ENCODE measurements at places on chromosomes 4 and X.

GRCh38 chr4:168592676-168593075 is 95.8 kb downstream of the PALLD start:
- DNase-seq: no peak

DNA sequence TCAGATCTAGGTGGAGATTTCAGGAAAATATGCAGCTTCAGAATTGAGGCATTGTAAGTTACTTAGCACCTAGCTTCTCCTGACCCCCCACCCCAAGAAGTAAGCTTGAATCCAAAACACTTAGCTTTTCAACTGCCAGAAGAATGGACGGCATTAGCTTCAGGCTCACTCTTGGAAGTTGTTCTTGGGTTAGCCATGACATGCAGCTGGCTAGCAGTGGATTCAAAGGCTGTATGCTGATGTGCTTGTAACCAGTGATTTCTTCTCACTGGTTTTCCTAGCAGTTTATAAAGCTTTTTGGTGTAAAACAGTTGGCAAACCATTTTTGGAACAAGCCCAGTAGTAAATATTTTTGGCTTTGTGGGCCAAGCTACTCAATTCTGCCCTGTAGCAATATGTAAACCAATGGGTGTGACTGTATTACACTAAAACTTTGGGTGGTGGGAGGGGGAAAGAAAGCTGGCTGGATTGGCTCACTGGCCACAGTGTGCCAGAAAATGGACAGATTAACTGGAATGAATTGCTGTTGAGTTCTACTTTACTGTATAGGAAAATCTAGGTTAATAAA is 85.6 kb downstream of the SHROOM2 start:
- DNase-seq: no peak

DNA sequence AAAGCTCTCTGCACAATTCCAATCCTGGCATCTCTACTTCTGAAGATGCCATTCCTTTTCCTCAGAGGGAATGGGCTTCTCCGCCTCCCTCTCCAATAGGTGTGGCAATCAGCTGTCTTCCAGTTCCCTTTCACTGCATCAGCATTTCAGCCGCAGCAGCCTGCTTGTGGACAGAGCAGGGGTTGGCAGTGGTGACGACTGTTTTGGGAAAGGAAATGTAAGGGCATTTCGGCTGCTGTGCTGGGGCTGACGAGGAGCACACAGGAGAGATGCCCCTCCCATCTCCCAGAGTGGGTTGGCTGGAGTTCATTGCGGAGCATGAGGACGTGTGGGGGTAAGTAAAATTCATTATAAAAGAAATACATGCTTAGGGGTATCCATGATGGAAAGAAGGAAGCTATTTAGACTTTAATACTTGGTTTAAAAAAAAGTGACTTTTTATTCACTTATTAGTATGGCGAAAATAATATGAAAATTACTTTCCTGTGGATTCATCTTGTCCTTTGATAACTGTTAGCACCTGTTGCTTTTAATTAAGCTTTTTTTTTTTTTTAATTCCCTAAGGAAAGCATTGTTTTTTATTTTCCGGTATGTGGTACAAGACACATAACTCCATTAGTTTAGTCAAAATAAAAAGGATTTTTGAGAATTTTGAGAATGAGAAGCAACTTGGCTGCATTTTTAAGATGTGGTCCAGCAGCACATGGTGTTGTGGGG is at the start of gene LIMCH1:
Gene LIMCH1, plus strand, starts transcription at position 141 of the 717 bp plus-strand sequence. CDS start 67,839 bp downstream, outside the sequence.
- DNase-seq: no peak

DNA sequence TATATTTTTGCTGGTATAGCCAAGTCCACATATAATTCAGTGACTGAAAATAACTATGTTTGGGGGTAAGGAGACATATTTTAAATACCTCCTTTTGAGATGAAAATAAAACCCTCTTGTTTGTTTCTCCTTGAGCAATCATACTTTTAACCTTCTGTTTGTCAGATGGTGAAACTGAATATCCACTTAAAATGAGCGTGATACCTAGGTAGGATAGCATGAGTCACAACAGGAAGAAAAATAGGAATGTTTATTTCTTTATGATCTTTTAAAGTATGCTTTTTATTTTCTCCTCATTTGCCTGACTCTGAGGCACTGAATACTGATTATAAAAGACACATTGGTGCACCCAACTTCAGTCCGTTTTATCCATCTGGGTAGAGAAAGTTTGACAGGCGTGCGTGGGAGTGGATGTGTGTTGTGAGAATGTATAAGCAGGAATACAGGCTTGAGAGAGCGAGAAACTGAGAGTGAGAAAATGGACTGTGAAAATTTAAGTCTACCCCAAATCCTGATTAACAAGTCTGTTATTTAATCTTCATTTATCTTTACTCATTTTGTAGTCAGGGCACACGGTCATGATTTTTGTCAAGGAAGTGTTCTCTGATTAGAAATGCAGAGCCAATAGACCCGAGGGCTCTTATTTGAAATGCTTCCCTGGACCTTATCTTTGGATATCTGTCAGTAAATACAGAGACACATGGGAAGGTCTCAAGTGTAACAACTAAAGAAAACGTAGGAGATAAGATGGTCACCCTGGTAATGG is 62.1 kb upstream of the ANTXR2 start:
- DNase-seq: no peak

DNA sequence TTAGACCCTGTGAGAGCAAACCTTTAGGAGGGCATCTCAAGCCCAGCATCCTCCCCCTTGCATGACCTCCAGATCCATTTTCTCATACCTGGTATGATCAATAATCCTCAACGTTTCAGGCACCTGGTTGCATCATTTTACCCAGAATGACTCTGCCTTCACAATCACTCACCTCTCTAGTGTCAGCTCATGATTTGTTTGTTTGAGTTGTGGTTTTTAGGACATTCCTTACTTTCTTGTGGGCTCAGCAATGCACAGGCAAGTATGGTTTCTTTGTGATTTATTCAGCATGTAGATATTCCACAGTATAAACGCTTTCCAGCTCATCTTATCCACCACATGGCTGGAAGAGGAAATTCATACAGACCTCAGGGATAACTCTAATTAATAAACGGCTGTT is 93.6 kb upstream of the CPEB2 start:
- no peak for DNase-seq

DNA sequence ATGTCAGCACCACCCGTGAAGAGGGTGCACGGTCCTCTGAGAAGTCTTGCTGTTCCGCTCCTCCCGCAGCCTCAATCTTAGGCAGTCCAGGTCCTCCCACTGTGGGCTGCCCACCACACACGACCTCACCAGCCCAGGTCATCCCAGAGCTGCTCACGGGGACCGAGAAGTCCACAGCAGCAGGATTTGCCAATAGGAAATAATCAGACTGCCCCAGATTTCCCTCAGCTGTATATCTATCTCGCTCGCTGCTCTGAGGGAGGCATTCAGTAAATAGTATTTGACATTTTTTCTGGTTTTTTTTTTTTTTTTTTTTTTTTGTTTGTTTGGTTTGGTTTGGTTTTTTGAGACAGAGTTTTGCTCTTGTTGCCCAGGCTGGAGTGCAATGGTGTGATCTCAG is 83.8 kb downstream of the STOX2 start:
- no peak for DNase-seq

GRCh38 chr4:108473163-108473720 is 147.1 kb upstream of the RPL34 start:
- no peak for DNase-seq

DNA sequence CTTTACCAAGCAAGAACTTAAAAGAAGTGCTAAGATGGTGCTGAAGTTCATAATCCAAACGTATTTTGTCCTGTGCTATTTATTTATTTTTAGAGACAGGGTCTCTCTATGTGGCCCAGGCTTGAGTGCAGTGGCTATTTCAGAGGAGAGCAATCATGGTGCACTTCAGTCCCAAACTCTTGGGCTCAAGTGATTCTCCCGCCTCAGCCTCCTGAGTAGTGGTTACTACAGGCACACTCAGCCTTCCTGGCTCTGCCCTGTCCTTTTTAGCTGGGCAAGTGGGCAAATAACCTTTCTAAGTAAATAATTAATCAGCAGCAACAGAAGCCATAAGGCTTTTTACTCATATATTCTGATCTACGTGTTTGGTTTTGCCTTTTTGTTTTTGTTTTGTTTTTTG is 2.6 kb downstream of the NSD2 start:
- no peak for DNase-seq

GRCh38 chrX:112247714-112248113 is 165.1 kb upstream of the TRPC5 start:
- no peak for DNase-seq

DNA sequence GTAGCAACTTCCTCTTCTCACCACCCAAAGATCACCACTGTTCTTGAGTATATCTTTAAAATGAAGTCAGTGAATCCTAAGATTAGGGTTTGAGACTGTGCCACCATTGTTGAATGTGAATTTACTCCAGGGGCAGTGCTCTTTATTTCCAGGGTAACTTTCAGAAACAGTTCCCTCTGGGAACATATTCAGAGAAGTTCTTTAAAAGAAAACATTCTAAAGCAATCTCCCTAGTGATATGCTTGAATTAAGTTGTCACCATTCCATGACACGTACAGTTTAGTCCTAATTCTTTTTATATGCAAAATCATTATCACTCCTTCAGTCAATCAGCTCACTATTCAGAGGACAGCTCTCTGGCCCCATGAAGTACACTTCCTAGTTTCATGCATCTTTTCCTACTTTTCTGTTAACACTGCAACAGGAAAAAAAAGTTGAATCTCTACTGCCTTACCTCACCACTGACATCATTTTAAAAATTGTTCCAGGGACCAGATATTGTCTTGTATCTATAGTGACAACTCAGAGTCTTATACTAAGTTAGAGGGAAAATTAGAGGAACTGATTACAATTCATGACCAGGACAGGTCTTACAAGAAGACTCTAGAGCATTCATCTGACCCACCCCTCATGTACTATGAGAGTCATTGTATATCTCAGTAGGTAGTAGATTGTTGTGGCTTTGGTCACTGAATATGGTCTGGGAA is 49.8 kb downstream of the PARM1 start:
- no peak for DNase-seq

DNA sequence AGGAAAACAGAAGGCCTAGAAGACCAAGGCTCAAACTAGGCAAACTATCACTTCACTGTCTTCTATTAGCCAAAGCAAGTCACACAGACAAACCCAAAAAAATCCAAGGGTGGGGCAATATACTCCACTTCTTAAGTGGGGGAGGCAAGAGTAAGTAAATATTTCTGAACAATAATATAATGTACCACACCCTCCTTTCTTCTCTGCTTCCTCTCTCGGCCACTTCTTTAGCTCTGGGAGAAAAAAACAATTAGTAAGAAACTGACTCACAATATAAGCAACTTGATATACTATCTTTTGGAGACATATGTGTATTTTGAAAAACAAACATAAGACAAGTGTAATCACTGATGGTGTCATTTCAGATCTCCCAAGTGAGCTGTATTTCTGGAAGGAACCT is 14.8 kb downstream of the DCAF8L1 start:
- no peak for DNase-seq

DNA sequence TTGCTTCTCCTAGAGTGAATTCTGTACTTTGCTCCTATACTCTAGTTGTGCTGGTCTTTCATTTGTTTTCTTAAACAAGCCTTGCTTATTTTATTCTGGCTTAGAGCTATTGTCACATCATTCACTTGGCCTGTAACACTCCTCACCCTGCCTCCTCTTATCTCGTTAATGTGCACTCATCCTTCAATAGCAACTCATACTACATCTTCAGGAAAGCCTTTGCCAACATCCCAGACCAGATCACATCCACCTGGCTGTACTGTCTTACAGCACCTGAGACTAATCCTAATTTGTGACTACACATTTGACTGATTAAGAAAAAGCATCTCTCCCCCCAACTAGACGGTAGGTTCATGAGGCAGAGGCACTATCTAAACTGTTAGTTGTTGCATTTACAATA is 80.8 kb downstream of the SLC7A11 start:
- no peak for DNase-seq

DNA sequence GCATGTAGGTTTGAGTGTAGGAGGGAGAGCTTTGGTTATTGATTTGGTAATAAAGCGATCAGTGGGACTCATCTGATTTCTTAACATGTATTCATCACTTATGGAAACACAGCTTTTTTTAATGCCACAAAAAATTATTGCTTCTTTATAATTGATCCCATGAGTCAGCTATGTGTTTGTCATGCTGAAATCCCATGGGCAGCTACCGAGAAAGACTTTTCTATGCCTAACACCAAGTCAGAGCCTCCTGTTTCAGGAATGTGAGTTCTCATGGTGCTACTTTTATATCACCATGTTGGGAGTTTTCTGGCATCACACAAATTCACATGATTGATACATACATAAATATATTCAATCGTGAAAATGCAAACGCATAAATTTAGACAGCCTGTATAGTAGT is 165.7 kb downstream of the RAPGEF2 start:
- DNase-seq: no peak

DNA sequence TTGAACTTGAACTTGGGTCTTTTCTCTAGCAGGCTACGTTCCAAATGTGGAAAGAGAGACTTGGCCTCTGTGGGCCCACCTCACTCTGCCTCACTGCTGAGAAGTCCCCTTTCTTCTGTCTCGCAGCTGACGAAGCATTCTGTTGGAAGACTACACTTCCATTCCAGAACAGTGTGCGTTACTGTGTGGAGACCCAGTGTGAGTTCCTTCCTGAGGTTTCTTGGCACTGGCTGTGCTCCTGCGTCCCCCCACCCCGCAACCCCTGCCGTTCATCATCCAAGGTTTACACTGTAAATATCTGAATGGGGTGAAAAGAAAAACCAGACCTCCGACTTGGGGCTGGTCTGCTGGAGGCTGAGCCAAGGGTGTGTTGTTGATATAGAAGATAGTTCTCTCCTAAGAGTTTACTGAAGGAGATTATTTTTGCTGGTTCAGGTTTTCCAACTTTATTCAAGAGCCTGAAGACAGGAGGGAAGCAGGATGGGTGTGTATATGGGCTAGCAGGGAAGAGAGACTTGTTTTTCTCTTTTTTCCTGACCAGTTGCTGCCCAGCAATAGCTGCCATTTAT is 34.7 kb downstream of the NHSL2 start:
- no peak for DNase-seq

DNA sequence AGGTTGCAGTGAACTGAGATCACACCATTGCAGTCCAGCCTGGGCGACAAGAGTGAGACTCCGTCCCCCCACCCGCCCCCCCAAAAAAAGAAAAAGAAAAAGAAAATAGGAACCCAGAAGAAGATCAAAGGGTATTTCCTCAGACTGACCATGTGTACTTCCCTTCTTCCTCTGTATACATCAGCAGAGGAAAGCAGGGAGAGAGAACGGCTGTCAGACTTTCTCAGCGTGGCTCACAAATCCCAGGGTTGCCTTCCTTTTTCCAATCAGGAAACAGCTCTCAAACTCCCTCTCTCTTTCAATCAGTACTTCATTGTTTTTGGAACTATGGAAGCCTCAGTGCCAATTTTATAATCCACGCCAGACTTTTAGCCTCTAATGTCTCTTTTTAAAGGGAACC is 59.1 kb downstream of the CHRNA9 start:
- no peak for DNase-seq

DNA sequence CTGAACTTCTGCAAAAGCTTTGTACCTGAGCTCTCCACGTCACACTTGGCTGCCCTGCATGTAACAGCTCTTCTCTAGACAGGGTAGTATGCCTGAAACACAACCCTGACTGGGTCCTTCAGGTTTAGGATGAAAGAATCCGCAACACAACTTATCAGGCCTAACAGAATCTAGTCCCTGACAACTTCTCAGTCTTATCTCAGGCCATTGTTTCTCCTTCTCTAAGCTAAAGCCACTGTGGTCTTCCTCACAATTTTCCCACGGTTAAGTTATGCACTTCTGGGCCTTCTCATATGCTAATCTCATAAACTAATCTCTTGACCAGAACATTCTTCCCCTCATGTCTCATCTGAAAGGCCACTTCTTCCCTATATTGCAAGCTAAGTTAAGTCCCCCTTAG is 10.8 kb upstream of the TMPRSS11B start:
- DNase-seq: no peak

- DNase-seq: no peak
Observed at GRCh38 chr4:134627366-134627765, 425.8 kb upstream of the PABPC4L start.
